Aorta (tissue), 5 donors: ENCODE measurements at places on chromosomes 11 and 22.

GRCh38 chr22:39098026-39098425 lies 982 bp downstream of the APOBEC3H start:
- no peak overlapping the region for H3K27ac ChIP-seq
- H3K36me3 ChIP-seq = no peaks in the 10 kb centered on the region

DNA sequence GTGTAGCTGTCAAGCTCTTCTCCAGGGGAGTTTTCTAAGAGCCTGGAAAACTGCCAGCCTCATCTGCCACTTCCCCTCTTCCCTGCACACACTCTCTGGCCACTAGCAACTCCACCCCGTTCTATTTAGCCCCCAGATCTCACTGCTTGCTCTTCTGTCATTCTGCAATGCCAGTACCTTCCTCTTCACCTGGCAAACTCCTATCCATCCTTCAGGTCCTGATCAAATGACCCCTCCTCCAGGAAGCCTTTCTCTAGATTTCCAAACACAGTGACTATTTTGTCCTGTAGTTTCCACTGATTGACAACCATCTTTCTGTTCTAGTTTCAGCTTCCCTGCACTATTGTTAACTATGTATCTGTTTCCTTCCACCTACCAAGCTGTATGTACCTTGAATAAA lies 437.7 kb downstream of the SOX6 start:
- H3K4me3 ChIP-seq = no peak overlapping the region
- H3K27me3 ChIP-seq = no peaks in the 10 kb centered on the region
- H3K27ac ChIP-seq = no peak overlapping the region
- no peaks in the 10 kb centered on the region for H3K36me3 ChIP-seq
- no peaks in the 10 kb centered on the region for H3K4me1 ChIP-seq
- DNase-seq = no peak

- H3K36me3 ChIP-seq = no peaks in the 10 kb centered on the region
- no peaks in the 10 kb centered on the region for H3K4me1 ChIP-seq
- H3K4me3 ChIP-seq = no peak overlapping the region
- no peak overlapping the region for H3K27ac ChIP-seq
- no peaks in the 10 kb centered on the region for H3K27me3 ChIP-seq
Observed at GRCh38 chr11:45063669-45064068, 82.8 kb upstream of the PRDM11 start.

DNA sequence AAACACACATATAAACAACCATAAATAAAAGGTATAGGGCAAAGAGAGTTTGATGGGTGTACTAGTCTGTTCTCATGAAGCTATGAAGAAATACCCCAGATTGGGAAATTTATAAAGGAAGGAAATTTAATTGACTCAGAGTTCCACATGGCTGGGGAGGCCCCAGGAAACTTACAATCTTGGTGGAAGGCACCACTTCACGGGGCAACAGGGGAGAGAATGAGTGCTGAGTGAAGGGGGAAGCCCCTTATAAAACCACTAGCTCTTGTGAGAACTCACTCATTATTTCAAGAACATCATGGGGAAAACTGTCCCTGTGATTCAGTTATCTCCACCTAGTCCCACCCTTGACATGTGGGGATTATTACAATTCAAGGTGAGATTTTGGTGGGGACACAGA lies 385.9 kb upstream of the ANO5 start:
- H3K36me3 ChIP-seq = peaks cover 2% of the 10 kb centered on the region
- no peak for DNase-seq
- H3K4me1 ChIP-seq = no peaks in the 10 kb centered on the region
- H3K27ac ChIP-seq = no peak overlapping the region
- H3K4me3 ChIP-seq = no peak overlapping the region
- no peaks in the 10 kb centered on the region for H3K27me3 ChIP-seq

DNA sequence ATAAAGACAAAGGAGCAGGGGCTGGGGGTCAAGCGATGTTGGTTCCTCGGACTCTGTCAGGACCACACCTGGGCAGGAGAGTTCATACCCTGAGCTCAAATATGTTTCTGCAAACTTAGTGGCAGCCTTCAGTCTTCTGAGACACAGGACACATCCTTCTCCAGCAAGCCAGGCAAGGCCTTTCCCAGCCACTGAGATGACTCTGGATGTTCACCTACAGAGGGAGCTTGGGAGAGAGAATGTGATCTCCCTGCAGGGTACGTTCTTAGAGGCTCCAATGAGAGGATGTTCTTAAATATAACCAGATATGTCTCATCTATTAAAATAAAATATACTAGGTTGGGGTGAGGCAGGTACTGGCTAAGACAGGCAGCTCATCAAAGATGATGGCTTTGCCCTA lies 461.5 kb downstream of the OPCML start:
- H3K4me3 ChIP-seq = no peak overlapping the region
- no peak for DNase-seq
- no peaks in the 10 kb centered on the region for H3K4me1 ChIP-seq
- H3K36me3 ChIP-seq = no peaks in the 10 kb centered on the region

DNA sequence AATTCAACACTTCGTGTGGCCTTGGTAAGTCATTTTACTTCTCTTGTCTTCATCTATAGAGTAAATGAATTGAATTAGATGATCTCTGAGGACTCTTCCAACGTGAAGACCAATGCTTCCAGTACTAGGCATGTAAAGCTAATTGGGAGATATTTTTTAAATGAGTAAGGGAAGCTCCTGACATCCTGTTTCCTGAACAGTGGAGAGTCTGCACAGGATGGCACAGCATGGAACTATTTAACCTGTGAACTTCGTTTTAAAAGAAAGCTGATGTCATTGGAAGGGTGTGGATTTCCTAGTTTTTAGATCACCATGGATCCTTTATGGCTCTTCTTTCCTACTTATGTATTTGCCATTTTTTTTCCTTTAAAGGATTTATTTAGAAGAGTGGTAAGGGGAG lies 48.4 kb upstream of the HSD17B12 start:
- H3K4me1 ChIP-seq = no peaks in the 10 kb centered on the region
- H3K4me3 ChIP-seq = no peak overlapping the region
- no peak overlapping the region for H3K27ac ChIP-seq
- no peak for DNase-seq
- H3K27me3 ChIP-seq = no peaks in the 10 kb centered on the region

- H3K4me3 ChIP-seq = no peak overlapping the region
- H3K27me3 ChIP-seq = no peaks in the 10 kb centered on the region
- no peak for DNase-seq
- no peak overlapping the region for H3K27ac ChIP-seq
Observed at GRCh38 chr22:27138471-27138870, 481.1 kb downstream of the MIAT start.

- no peak overlapping the region for H3K27ac ChIP-seq
- no peak for DNase-seq
Observed at GRCh38 chr11:122799406-122800105, 38.7 kb upstream of the CRTAM start.

DNA sequence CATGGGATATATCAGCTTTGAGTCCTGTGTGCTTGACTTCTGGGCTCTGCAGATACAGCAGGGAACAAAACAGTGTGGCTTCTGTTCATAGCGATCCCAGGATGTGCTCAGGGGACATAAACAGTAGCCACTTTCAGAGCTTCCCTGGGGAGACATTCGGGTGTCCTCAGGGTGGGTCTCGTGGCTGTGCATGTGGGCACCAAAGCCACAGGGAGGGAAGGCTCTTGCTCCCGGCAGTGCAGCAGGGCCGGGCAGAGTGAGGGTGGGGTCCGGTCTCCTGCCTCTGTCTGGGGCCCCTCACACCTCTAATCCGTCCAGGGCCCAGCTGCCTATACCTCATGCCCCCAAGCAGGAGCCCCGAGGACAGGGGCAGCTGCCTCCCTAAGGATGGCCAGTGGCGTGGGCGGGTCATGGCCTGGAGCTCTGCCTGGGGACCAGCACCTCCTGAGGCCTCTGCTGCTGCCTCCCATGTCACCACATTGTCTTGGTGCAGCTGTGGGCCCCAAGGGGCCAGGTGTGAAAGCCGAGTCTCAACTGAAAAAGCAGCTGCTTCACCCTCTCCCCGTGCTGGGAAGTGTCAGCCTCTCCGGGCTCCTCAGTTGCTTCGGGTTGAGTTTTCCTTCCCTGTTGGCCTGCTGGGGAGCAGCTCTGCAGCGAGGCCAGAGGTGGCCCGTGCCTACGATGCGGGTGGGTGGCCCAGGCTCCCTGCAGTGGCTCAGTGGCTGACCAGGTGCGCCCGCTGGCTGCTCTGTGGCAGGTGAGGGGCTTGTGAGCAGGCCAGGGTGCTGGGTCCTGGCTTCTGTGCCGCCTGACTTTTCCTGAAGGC lies 3.8 kb downstream of the TPCN2 start:
- no peak for DNase-seq
- H3K27ac ChIP-seq = no peak overlapping the region
- peaks cover 4% of the 10 kb centered on the region for H3K36me3 ChIP-seq
- H3K27me3 ChIP-seq = no peaks in the 10 kb centered on the region
- no peaks in the 10 kb centered on the region for H3K4me1 ChIP-seq

- no peak overlapping the region for H3K27ac ChIP-seq
- H3K27me3 ChIP-seq = no peaks in the 10 kb centered on the region
- no peaks in the 10 kb centered on the region for H3K4me1 ChIP-seq
- H3K4me3 ChIP-seq = no peak overlapping the region
- no peaks in the 10 kb centered on the region for H3K36me3 ChIP-seq
Observed at GRCh38 chr11:72525466-72525865, 91.1 kb upstream of the CLPB start.

DNA sequence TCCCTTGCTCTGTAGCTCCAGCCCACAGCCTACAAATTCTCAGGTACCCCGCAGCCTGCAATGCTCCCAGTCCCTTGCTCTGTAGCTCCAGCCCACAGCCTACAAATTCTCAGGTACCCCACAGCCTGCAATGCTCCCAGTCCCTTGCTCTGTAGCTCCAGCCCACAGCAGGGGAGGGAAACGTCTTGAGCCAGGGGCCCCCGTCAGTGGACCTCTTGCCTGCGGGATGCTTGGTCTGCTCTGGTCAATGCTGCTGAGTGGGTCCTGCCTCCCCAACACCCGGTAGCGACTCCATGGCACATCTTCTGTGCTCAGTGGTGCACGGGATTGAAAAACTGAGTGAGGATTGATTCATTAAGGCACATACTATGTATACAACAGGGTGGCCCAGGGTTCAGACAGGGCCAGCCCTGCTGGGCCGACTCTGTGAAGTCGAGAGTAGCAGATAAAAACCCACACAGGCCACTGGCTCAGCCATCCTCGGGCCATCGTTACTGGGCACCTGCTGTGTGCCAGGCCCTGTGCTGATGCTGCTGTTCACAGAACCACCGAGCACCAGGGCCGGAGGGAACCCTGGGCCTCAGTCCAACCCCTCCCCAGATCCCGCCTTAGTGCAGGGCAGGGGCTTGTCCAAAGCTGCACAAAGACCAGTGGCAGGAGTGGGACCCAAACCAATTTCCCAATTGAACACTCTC lies 69.7 kb downstream of the MYO7A start:
- no peak overlapping the region for H3K27ac ChIP-seq
- H3K4me3 ChIP-seq = no peak overlapping the region
- no peaks in the 10 kb centered on the region for H3K27me3 ChIP-seq
- H3K36me3 ChIP-seq = no peaks in the 10 kb centered on the region

GRCh38 chr11:61618978-61619377 lies 38.1 kb upstream of the SYT7 start:
- no peaks in the 10 kb centered on the region for H3K4me1 ChIP-seq
- no peak for DNase-seq

DNA sequence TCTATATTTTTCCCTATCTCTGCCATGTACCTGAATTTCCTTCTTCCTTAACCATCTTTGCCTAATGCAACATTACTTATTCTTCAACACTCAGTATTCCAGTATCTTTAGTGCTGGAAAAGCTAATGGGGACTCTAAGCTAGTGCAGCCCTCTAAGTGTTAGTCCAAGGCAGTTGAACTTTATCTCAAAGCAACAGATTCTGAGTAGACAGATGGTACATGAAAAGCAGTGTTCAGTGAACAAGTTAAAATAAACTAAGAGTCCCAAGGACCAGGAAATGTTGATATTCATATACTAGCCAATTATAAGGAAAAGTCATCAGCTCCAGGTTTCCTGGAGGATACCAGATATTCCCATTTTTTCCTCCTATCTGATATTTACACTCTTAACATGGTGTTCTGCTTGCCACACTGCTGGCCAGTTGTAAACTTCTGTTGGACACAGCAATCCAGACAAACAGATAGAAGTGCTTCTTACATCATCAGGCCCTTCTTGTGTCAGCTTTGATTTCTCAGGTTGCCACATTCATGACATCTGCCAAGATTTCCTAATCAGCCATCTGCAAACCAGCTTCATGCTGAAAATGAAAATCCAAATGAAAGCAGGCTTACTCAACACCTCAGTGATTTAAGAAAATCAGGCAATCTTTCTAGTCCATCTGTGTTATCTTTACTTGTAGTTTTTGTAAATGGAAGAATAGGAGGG lies 255.9 kb upstream of the POU2AF2 start:
- H3K4me3 ChIP-seq = no peak overlapping the region
- DNase-seq = no peak
- no peak overlapping the region for H3K27ac ChIP-seq
- no peaks in the 10 kb centered on the region for H3K27me3 ChIP-seq
- H3K36me3 ChIP-seq = no peaks in the 10 kb centered on the region

DNA sequence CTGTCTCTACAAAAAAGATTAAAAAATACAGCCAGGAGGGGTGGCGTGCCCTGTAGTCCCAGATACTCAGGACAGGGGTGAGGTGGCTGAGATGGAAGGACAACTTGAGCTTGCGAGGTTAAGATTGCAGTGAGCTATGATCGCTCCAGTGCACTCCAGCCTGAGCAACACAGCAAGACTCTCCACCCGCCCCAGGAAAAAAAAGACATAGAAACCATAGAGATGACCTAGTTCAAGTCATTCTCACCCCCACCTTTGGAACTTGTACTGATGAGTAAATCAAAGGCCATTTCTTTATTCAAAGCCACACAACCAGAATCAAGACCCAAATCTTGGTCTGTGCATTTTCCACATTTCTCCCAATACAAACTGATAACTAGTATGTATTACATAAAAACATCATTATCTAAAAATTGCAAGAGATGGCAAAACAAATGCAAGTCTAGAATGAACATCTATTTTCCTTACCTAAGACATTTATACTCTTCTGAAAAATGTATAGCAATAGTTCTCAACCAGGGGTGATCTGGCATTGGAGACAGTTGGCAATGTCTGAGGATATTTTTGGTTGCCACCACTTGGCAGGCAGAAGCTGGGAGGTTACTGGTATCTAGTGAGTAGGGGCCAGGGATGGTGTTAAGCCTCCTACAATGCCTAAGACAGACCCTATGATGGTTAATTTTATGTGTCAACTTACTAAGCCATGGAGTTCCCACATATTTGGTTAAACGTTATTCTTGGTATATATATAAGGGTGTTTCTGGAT lies 34.6 kb downstream of the LGR4 start:
- H3K36me3 ChIP-seq = no peaks in the 10 kb centered on the region
- H3K27me3 ChIP-seq = no peaks in the 10 kb centered on the region
- H3K4me1 ChIP-seq = peaks cover 3% of the 10 kb centered on the region
- no peak for DNase-seq
- H3K4me3 ChIP-seq = no peak overlapping the region
